Germinal center (tissue), 1 donor: ENCODE measurements at places on chromosomes 4 and X.

GRCh38 chr4:180688480-180688879 lies 1554.7 kb upstream of the TENM3 start:
- no peak for DNase-seq

- DNase-seq: no peak
These were observed 165.9 kb downstream of the PJA1 start for GRCh38 chrX:68999356-68999755.

- DNase-seq: no peak
These were observed 56.9 kb downstream of the MAGEC1 start for GRCh38 chrX:141960578-141960977.

- DNase-seq: no peak
These were observed 131.7 kb upstream of the VCX3A start for GRCh38 chrX:6666624-6667023.

DNA sequence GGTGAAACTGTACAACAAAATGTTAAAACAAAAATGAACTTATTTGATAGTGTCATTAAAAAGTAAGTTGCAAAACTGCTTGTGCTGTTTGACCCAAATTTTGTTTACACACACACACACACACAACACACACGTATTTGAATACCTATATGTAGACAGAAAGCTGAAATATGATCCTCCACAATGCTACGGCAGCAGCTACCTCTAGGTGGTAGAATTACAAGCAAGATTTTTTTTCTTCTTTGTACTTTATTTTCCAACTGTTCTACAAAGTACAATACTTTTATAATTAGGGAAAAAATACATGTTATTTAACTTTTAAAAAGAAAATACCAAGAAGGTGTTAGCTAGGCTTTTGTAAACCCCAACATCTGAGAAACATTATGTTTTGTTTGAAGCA lies 1.2 kb downstream of the CYTL1 start:
- no peak for DNase-seq

- DNase-seq: no peak
These were observed 167.5 kb upstream of the USP38 start for GRCh38 chr4:143017210-143017609.

DNA sequence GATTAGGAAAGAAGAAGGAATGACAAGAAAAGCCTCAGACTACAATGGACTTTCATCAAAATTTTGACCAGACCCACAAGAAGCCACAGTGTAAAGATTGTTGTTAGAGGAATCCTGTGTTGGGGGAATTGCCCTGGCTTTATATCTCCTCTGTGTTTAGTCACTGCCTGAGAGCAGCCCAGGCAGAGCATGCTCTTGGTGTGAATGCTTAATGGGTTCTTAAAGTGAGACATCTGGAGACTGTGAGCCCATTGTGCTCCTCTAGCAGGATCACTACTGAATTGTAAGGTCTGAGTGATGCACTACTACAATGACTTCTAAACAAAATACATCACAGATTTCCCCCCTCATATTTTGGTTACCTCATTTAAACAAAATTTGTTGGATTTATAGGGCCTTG lies 1860.5 kb upstream of the ADGRL3 start:
- DNase-seq: no peak

GRCh38 chrX:153879741-153880439 lies 6.1 kb downstream of the L1CAM start:
- DNase-seq: no peak

DNA sequence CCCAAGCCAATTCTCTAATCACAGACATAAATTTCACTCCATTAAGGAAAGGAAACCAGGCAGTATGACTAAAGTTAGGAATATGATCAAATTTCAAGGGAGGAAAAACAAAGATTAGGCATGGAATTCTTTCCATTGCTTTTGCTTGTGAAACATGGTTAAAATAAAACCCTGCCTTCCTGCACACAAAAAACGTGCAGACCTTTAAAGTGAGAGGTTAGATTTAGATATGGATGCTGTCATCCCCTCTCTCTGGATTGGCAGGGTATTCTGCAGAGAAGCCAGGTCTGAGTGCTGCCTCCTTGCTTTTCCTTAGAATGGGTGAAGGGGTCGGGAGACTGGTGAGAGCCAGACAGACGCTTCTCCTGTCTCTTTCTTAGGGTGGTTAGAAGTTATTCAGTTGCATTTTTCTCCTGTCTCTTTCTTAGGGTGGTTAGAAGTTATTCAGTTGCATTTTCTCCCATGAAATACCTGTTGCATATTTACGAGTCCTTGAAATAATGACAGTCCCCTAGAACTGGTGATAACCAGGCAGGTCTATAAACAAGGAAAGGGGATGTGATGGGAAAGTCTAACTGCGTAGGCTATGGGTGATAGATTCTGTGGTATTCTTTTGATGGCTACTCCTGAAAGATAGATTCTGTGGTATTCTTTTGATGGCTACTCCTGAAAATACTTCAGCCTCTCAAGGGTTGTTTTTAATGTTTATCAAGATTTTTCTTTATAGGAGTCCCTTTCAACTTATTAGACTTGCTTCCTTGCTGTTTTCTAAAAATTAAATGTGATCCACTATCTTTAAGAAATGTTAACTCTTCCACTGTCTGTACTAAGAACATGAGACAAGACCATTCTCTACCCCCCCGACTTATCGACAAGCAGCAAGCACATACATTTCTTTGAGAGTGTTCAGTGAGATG lies 163.6 kb downstream of the SPRY1 start:
- no peak for DNase-seq

GRCh38 chr4:139686988-139687387 lies 21.4 kb downstream of the MGST2 start:
- DNase-seq: no peak

DNA sequence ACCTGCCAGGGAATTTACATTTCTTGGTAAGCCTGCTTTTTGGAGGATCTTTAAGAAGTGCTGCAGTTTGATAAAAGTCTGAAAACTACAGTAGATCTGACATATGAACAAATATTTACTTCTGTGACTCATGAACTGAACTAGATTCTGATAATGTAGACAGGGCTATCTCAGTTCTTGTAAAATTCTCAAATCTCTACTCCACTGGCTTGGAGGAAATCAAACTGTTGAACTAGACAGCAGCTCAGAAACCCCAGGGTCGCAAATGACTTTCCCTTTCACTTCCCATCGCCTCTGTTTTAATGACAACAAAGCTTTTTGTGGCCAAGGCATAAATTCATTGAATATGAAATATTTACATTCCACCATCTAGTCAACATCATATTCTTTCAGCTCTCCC lies 15.4 kb upstream of the OCIAD1 start:
- peak; percentile 16 for DNase-seq

- no peak for DNase-seq
These were observed 738.3 kb downstream of the STPG2 start for GRCh38 chr4:97404876-97405523.

DNA sequence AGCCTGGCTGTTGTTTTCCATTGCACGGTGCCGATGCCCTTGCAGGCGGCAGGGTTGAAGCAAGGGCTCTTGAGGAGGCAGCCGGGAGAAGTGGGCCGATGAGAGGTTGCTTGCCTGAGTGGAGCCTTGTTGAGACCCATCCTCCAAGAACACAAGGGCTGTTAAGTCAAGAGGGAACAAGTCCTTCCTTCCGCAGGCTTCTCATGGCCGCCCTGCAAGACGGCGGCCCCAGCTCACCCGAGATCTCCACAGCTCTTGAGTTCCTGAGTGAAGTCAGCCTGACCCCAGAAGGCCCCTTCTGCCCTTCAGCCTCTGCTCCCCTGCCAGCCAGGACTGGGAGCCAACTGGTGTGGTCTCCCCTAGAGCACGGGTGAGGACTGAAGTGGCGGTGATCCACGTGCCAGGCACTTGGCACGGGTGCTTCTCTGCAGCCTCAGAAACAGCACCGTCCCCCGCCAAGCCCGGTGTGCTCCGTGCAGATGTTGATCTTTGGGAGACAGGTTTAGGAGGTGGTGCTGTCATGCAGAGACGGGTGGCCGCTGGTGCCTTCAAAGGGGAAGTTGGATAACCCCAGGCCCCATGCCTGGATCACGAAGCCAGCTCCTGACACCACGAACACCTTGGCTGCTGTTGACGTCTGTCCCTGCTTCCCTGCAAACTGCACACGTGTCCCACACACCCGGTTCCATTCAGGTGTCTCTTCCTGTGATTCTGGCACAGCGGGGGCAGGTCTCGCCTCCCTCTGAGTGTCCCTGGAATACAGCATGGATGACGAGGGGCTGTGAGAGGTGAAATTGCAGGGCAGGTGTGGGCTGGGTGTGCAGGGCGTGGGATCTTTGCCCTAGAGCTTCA lies 164.4 kb upstream of the PSAPL1 start:
- no peak for DNase-seq

- no peak for DNase-seq
These were observed 2.5 kb upstream of the USP9X start for GRCh38 chrX:41082783-41083182.

DNA sequence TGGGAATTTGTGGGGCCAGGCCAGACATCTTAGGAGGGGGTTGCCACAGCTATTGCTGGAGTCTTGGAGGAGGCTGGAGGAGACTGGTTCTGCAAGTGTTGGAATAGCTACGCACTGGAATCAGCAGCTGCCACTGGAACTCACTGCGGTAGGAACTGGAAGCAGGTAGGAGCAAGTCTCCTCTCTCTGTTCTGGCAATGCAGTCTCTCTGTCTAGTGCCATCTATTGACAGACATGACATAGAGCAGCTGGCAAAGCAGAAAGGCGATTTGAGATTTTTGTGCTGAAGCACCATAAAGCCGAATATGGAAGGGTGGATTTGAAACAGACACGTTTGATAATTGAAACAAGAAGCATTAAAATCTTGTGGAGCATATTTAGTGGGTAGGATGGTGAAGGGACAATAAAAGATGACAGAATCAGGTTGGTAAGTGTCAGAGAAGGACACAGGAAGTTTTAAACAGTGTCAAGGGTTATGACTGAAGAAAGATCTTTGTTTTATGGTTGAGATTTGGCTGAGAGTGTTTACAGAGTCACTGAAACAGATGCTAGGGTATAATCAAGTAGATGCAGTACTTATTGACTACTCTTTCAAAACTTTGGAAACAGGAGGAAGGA lies 23.5 kb upstream of the SYNPO2 start:
- DNase-seq: peak; percentile 47

DNA sequence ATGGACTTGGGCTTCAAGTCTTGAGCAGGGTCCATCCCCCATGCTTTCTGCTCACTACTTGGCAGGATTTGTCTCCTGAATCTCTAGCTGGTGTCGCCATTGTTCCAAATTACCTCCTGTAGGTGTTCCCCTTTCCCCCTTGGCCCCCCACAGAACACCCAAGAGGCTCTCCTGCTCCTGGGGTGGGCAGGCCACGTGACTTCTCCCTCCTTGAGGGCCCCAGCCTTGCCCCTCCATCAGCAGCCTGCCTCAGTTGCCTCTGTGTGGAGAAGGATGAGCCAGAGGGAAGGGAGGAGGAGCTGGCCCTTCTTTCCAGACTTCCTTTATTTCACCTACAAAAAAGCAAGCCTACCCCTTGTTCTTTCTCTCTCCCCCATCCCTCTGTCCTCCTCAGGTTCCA lies 1.8 kb downstream of the GPR78 start:
- DNase-seq: no peak
